ENCODE measurements at places on chromosomes 5 and 9.

DNA sequence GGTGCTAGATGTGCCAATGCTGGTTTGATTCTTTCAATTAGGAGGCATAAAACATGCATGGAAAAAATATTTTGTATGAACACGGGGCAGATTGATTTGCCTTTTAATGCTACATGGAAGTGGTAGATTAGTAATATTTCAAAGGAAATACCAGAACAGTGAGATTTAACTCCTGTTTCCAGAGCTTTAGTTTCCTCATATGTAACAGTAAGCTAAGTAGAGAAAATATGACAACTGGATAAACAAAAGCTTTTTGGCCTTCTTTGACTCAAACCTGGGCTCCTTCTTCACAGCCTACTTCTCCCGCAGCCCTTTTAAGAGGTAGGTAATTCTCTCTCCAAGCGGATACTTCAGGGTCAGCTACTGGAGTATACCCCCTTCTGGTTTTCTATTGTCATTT is 254.2 kb upstream of the TRPC7 start:
- no peak for DNase-seq

GRCh38 chr9:114805670-114806525 is at the start of gene TNFSF15:
Gene TNFSF15, minus strand, starts transcription at chr9:114806039. Its CDS starts 27 bp downstream, at chr9:114806012.
- DNase-seq: no peak

DNA sequence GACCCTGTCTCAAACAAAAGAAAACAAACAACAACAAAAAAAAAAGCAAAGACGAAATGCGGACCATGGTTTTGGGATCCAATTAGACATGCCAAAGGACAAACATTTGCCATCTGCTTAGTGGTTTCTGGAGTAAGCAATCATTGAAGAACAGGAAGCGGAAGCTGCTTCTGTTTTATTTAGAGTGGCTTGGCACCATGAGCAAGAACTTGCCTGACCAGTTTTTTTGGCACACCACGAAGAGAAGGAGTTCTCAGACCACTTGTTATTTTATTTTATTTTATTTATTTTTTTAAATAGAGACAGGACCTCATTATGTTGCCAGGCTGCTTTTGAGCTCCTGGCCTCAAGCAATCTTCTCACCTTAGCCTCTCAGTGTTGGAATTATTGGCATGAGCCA is 17.0 kb downstream of the BTF3 start:
- DNase-seq: no peak

GRCh38 chr9:123724211-123724796 is 205.6 kb downstream of the DENND1A start:
- no peak for DNase-seq

GRCh38 chr5:147303251-147303650 is 68.4 kb downstream of the STK32A start:
- no peak for DNase-seq

- no peak for DNase-seq
These were observed 113.0 kb downstream of the ANXA1 start for GRCh38 chr9:73264631-73265030.

DNA sequence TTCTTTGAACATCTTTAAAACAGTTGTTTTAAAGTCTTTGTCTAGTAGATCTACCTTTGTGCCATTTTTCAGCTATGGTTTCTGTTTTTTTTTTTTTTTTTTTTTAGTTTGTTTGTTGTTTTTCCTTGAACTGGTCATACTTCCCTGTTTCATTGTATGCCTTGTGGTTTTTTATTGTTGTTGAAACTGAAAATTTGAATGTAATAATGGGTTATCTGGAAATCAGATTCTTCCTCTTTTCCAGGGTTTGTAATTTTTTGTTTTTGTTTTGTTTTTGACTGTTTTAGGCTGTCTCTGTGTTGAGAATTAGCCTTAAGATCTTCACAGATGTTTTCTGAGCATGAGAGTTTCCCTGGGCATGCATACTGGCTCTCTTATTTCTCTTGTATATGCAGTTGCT is 269.6 kb upstream of the DAP start:
- DNase-seq: no peak

GRCh38 chr9:111696796-111697195 is 35.4 kb downstream of the GNG10 start:
- no peak for DNase-seq

DNA sequence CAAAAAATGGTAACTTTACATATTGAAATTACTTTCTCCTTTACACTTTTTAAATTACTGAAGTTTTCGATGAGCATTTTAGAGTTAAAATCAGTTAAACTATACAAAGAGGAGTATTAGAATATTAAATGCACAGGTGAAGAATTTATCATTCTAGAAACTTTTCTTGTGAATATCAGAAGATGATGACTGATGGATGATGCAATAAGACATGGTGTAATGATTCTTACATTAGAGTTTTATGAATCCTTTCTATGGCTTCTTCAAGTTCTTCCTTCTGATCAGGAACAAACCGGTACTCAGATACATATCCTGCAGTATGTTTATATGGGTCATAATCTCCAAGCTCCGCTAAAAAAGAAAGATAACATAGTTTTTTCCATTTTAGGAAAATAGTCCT is 154.4 kb downstream of the EPB41L4A start:
- DNase-seq: no peak

GRCh38 chr9:107249131-107249533 is 33.9 kb upstream of the RAD23B start:
- DNase-seq: no peak

DNA sequence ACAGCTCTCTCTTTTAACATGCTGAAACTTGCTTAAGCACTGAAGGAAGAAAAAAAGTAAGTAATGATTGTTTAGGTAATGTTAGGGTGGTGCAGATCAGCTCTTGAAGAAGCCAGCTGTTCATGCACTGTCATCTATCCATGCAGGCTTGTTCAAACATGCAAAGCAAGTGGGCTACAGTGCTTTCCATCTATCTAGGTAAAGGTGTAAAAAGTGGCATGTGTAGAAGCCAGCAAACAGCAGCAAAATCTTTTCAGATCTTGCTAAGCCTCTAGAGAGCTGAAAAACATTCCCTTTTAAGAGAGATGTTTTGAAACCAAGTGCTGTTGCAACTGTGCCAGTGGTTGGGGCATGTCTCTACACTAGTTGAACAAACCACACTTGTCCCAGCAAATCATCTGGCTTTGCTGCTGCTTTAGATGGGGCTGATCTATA is 214.4 kb downstream of the EFNA5 start:
- DNase-seq: no peak

- peak; percentile 37 for DNase-seq
These were observed 743 bp downstream of the NR3C1 start for GRCh38 chr5:143402553-143403333.

- no peak for DNase-seq
These were observed 314.2 kb upstream of the DAP start for GRCh38 chr5:11075035-11075805.

DNA sequence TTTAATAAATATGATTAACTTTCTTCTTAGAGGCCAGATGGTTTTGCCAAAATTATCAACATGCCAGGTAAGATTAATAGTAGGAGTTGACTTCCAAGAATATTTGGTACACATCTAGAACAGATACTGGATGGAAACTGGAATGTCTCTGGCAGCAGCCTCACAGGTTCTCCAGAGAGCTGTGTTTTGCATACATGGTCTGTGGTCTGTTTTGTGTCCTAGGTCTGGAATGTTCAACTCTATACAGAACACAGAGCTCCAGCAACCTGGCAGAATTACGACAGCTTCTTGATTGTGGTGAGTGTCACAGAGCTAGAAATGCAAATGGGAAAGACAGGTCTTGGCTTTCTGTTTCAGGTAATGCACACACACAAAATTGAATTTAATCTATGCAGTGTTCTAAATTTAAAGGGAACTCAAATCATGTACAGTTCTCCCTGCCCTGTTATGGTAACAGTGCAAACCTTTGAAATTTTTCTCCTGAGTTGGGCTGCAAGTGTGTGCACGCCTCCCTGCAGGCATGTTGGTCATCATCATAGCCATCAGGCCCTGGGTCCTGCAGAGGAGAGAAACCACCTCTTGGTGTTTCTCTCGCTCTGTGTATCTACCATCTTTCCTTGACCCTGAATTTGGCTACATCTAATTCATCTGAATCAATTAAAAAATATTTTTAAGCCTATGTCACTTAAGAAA is 58.3 kb downstream of the PIK3R1 start:
- no peak for DNase-seq

DNA sequence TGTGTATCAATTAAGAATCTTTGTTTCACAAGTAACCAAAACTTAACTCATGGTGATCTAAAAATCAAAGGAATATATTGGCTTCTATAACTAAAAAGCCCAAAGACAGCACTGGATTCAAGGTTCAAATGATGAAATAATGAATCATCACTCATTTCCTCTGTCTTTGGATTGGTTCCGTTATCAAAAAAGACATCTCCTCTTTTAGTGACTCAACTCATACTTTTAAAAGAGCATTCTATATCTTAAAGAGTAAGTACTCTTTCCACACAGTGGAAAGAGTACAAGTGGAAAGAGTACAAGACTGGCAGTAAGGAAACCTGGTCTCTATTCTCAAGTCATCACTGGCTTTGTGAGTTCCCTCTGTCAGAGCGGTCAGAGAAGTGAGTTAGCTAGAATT is 141.4 kb upstream of the NMUR2 start:
- DNase-seq: no peak

- DNase-seq: no peak
These were observed 91.8 kb upstream of the ADRA1B start for GRCh38 chr5:159824188-159825161.

- DNase-seq: no peak
These were observed 47.2 kb downstream of the EBF1 start for GRCh38 chr5:159052401-159053011.

DNA sequence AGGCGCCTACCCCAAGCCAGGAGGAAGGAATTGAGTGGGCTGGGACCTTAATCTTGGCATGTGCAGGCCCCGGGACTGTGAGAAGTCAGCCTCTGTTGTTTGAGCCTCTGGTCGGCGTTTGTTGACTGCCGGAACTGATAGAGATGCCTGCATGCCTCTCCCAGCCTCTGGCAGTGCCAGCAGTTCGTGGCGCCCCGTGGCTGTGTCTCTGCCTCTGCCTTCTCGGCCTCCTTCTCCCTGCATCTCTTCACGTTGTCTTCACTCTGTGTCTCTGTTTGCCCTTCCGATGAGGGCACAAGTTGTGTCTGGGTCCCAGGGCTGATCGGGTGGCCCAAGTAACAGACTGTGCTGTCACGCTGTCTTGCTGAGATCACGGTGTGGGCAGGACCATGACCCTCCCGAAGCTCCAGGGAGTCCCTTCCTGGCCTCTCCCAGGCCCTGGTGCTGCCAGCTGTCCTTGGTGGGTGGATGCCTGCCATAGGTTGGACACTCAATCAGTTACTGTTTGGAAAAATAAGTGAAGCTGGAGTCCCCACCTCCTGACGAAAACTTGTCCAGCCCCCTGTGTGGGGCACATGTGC is 133.5 kb upstream of the LPCAT1 start:
- DNase-seq: no peak

- no peak for DNase-seq
These were observed 13.5 kb downstream of the ZNF79 start for GRCh38 chr9:127437497-127438264.

DNA sequence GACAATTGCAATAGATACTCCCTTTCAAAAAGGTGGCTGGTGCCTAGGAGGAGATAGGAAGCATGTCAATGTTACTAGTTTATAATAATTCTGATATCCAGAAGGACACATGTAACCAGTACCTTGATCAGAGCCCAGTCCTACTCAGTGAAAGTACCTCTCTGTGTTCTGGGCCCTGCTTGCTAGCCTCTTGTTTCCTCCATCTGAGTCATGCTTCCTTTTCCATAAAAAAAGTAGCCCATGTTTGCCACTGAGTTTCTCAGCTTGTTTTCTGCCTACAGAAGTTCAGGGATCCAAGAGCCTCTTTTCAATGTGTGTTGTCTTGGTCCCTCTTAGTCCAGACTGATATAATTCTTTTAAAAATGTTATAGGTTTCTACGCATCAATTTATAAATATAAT is 149.0 kb downstream of the SSBP2 start:
- no peak for DNase-seq

DNA sequence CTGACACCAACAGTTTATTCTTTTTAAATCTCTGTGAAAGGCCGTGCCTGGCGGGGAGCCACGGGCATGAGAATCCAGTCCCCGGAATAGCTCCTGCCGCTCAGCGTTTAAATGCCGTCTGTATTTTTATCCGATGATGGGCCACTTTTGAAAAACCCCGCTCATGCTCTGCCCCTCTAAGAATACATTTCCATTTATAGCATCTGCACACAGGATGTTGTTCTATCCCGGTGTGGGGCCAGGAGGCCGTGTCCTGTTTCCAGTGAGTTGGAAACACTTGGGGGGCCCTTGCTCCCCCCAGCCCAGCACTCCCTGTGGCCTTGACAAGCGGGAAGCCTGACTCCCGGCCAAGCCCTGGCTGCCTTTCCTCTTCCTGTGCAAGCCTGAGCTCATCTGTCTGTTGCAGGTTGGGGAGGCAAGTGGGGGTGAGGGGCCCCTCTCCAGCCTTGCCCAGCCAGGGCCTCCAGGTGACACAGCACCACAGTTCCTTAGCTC is 39.0 kb downstream of the ERGIC1 start:
- no peak for DNase-seq

DNA sequence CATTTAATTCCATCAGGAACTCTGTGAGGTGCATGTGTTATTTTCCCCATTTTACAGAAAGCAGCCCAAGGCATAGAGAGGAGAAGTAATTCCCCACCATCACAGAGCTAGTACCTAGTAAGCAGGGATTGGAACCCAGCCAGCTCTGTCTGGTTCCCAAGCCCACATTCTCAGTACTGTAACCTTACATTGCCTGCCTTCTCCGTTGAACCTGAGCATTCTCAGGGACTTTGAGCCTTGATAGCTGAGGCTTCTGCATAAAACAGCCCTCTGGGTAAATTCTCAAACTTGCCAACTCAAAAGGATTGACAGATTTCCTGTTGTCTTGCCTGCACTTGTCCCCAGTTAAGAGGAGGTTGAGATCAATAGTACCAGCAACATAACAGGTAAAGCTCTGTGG is 9.2 kb upstream of the GLE1 start:
- no peak for DNase-seq

DNA sequence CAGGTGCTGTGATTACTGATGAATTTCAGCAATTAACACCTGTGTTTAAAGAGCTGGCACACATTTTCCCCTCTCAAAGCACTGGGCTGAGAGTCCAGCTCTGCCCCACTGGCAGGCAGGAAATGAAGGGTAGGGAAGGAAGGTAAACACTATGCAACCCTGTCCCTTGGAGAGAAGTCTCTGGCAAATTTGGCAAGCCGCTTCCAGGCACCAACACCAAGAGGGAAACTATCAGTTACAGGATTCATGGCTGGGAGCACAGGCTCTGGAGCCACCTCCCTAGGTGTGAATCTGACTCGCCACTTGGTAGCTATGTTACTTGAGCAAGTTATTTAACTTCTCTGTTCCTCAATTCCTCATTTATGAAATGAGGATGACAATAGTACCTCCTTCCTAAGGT is 3.3 kb downstream of the ANKS6 start:
- DNase-seq: no peak

DNA sequence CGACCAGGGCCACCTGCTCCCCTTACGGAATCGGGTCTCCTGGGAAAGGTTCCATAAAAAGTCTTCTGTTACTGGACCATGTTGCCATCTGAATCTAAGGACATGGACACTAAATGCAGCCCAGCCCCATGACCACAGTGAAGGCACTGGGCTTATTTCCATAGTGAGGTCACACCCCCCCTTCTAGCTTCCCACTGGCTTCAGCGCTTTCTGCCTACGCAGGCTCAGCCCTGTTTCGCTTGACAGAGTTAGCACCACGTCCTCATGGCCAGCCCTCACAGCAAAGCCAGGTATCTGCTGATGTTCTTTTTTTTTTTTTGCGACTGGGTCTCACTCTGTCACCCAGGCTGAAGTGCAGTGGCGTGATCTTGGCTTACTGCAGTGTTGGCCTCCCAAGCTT is 14.1 kb downstream of the UCK1 start:
- DNase-seq: no peak
